NCI-H2081 treated with DMSO at 0.1 percent for 48 hours (cell line): ENCODE measurements at places on chromosomes 4 and X.

DNA sequence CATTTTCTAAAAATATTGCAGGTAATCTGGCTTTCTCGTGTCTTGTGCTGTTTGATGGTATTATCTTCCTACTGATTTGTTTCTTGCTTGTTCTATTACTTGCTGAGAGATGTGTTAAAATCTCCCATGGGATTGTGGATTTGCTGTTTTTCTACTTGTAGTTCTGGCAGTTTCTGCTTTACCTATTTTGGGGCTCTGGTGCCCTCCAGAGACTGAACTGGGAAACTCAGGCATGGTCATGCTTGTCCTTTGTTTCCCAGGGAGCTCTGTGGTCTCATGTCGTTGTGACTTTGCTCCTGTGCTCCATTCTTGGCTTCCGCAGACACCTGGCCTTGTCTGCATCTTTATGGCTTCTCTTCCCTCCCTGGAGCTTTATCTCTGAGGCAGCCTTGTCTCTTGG, 39.5 kb downstream of the NSD2 start:
- no peak for DNase-seq

DNA sequence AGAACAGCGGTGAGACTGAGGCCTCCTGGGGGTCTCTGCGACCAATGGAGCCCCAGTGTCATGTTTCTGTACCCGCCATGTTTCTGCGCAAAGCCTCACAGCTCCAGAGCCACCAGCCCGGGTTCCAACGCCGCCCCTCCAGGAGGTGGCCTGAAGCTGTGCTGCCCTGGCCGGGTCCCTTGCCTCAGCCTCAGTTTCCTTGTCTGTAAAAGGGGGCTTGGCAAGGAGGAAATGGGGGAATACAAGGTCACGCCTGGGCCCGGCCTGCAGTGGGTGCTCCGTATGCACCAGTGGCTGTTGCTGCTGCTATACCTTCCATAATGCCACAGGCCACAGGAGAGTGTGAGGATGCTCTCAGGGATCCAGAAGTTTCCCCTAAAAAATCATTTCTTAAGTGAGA, 229.5 kb downstream of the AFAP1 start:
- no peak for DNase-seq

DNA sequence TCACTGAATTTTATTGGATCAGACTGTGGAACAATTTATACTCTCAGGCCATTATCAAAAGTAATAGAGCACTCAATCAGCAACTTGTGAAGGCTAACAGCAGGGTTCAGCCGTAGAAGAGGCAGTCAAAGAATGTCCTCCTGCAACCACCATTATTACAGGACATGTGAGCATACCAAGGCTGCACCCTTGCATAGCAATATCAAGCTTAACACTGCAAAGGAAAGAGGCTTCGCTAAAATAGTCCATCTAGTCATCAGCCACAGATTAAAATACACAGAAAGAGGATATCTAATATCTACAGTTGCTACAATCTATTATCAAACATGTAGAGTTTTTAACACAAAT, 42.9 kb upstream of the TMPRSS11B start:
- DNase-seq = no peak

DNA sequence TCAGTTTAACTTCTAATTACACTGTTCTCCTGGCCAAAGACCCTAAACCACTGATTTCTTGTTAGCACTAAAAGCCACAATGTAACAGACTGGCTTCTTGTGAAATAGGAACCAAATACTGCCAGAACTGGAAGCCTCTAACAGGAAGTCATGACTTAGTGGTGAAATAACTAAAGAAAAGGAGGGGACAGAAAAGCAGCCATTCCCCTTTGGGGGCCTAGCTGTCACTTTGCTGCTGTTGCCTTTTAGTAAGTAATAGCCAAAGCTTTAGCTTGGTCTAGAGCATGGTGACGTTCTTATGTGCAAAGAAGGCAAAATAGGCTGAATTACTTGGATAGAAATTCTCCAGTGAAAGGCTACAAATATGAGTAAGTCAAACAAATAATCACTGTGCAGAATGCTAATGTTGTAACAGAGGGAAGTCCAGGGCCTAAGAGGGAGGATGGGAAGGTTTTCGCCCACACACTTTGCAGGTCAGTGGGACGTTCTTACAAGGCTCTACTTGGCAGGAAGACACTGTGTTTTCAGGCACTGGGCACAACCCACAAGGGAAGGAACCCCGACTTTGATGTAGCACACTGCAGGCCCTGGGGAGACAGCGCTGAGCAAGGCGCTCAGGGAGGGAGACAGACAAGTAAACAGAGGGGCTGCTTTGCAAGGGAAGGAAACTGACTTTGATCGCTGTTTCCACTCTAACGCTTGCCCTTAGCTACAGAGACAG, 16.7 kb downstream of the GAB3 start:
- no peak for DNase-seq

- DNase-seq = no peak
Observed at GRCh38 chrX:71181558-71181909, 36.9 kb downstream of the NLGN3 start.

GRCh38 chr4:60857130-60857753, 342.9 kb upstream of the ADGRL3 start:
- DNase-seq = no peak

GRCh38 chr4:25308306-25308705, 4.3 kb upstream of the ZCCHC4 start:
- DNase-seq = no peak
